Stimulated activated CD8-positive, alpha-beta memory T cell treated with anti-CD3 and anti-CD28 coated beads, Interleukin-15, amount 100 ng/mL, for 1 hour (primary cell): ENCODE measurements at places on chromosomes 1 and 21.

DNA sequence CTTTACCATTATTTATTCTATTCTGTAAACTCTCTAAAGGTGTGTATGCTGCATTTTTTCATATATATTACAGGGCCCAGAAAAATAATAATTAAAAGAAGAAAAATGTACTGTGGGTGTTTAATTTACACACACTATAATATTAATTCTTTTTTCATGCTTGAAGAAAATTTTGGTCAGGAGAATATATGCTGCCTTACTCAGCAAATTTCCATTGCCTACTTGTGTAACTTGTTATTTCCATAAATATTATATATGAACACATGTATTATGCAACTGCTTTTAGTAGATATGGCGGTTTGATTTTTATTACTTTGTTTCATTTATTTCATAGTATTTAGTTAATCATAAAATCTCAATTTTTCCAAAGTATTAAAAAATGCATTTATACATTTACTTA lies 46.4 kb upstream of the SERPINC1 start:
- DNase-seq = no peak

GRCh38 chr1:46153732-46154131 lies 21.2 kb upstream of the TSPAN1 start:
- DNase-seq = no peak

DNA sequence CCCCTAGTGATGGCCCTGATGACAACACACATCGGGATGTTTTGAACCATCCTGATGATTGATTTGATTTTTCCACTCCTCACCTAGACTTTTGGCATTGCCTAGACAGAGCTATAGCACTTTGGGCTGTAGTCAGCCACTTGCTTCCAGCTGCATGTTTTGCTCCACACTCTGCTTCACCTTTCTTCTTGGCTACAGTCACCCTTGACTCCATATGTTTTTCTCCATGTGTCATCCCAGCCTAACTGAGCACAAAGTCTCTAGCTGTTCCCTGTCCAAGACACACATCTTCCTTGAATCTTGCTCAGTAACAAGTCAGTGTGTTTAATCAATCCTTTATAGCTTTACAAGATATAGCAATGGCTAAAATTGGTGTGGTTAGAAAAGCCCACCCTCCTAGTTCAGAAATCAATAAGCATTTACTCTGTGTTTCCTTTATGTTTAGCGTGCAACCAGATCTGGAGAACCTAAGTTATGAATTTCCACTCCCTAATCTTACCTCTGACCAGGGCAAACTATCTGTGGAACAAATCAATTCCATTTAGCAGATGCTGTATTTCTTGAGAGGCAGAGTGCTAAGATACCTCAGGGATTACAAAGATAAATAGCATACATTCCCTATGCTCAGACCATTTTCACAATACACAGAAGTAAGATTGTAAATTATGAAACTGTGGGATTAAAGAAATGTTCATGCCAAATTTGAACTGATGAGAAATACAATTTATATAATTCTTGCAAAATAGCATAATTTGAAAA lies 98.4 kb upstream of the LYPLAL1 start:
- DNase-seq = no peak

- DNase-seq = no peak
These were observed 10.1 kb downstream of the TMEM200B start for GRCh38 chr1:29113413-29114117.

- no peak for DNase-seq
These were observed 48.0 kb upstream of the NHLH2 start for GRCh38 chr1:115888976-115889375.

- DNase-seq = no peak
These were observed 211.7 kb downstream of the SMYD3 start for GRCh38 chr1:246295340-246295739.
